ENCODE measurements at places on chromosomes 13 and 19. TPM values are rescaled to one million over a fixed set of nuclear protein-coding genes. Genes with fewer than 3 reads are reported as not detected.

The F7 gene
- total RNA-seq = not detected

GRCh38 chr19:52170863-52171320 lies 529 bp downstream of the ZNF836 start:
- no peak for DNase-seq

DNA sequence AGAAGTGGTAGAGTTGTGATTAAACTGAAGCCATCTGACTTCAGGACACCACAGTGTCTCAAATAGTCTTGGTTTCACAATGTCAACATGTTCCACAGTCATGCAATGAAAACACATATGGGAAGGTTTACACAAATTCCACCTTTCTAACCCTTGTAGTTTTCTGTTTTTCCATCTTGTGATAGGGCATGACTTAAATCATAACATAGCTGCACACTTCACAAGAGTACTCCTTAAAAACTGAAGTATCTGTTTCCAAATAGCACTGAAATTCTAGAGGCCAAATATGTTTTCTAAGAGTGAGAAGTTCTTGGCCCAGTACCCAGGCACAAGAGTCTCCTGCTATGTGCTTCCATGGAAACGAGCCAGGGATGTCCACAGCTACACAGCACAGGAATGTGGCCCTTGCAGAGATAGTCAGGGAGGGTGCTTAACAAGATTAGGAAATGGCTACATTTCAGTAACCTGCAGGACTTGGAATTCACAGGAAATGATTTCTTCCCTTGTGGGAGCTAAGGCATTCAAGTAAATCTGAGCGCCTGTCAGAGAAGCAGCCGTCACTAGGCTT lies 269.1 kb downstream of the NDFIP2 start:
- DNase-seq = peak; percentile 67

DNA sequence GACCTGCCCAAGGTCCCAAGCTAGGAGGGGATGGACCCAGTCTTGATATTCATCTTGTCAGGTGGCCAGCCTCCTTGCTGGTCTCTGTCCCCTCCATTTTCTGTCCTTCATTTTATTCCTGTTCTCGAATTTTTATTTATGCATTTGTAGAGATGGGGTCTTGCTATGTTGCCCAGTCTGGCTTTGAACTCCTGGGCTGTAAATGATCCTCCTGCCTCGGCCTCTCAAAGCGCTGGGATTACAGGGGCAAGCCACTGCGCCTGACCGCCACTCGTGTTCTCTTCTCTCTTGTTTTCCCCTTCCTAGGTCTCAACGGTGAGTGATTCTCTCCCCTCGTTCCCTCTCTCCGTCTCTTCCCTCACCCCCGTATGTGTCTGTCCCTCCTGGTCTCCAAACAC lies 10.6 kb upstream of the TPRX2 start:
- DNase-seq = no peak

DNA sequence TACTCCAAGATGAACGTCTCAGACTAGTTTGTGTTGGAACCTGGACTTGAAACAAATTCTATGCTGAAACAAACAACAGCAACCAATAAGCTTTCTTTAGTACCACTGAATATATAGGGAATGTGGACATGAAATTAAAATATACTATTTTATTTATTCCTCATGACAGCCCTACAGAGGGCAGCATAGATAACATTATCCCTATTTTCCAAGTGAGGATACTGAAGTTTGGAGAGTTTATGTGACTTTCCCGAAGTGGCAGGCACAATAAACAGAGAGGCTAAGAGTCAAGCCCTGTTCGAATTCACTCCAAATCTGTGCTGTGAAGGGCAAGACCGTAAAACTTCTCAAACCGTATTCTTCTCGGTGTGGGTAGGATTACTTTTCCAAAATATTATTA lies 509.9 kb upstream of the GPC6 start:
- no peak for DNase-seq

GRCh38 chr19:56547535-56547934 lies 8.8 kb downstream of the ZFP28 start:
- no peak for DNase-seq

The SIGLECL1 gene
- total RNA-seq = not detected

DNA sequence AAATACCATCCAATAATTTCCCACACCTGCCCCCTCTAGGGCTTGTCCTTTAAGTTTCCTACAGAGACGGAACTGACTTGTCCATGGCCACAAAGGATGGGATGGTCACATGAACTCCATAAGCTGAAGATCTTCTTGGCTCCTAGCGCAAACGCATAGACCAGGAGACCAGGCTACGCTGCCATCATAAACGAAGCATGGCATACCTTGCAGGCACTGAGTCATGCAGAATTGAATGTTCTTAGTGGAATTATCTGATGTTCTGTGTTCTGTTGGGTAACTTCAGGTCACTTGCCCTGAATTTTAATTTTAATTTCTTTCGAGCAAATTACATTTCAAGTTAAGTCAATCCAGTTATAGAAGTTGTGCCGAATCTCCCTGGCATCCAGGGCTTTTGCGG lies 96.4 kb upstream of the STARD13 start:
- DNase-seq = no peak

DNA sequence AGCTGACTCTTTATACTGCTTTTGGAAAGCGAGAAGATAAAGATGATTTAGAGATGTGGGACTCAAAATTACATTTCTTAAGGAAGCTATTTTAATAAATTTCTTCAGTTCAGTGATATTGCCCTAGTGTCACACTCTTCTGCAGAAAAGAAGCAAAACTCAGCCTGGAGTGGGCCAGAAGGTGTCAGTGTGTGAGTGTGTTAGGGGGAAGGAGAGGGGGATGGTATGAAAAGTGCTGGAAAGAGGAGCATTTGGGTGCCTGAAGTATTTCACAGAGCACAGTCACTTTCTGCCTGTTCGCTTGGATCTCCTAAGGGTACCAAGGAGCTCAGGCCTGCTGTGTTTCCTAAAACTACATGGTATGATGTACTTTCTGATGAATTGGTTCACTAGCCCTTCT lies 84.5 kb upstream of the FRY start:
- no peak for DNase-seq

DNA sequence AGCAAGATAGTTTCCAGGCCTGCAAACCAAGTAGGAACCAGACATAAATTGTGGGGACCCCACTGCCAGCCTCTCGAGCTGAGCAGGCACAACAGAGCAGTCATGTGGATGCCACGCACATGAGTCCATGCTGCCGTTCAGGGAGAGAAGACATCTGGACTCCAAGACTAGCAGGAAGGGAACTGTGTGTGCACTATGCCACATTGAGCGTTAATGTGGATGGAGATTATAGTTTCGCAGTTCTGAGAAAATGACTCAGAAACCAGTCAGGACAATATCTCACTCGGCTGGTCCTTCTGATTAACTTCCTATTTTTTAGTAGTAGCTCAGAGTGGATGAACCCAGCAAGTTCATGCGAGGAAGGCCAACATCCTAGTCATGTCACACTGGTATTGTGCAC lies 124.9 kb downstream of the CRYL1 start:
- no peak for DNase-seq

DNA sequence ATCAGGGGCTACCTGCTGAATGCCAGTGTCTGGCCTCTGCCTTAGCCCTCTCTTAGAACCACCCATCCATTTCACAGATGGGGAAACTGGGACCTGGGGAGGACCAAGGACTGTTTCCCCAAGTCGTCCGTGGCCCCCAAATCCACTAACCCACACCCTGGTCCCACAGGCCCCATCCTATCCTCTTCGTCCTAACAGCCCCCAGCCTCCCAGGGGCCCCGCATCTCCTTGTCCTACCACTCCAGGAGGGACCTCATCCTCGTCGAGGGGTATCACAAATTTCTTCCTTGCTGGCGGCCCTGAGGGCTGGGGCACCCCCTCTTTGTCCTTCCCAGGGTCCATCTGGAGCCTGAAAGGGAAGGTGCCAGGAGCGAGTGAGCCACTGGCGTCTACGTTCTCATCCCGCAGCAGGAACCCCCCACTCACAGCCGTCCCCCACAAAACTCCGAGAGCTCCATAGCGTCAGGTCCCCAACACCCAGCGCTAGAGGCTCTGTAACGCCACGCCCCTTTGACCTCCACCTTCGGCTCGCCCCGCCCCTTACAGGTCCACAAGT lies 606 bp downstream of the ERCC1 start:
- DNase-seq = no peak

DNA sequence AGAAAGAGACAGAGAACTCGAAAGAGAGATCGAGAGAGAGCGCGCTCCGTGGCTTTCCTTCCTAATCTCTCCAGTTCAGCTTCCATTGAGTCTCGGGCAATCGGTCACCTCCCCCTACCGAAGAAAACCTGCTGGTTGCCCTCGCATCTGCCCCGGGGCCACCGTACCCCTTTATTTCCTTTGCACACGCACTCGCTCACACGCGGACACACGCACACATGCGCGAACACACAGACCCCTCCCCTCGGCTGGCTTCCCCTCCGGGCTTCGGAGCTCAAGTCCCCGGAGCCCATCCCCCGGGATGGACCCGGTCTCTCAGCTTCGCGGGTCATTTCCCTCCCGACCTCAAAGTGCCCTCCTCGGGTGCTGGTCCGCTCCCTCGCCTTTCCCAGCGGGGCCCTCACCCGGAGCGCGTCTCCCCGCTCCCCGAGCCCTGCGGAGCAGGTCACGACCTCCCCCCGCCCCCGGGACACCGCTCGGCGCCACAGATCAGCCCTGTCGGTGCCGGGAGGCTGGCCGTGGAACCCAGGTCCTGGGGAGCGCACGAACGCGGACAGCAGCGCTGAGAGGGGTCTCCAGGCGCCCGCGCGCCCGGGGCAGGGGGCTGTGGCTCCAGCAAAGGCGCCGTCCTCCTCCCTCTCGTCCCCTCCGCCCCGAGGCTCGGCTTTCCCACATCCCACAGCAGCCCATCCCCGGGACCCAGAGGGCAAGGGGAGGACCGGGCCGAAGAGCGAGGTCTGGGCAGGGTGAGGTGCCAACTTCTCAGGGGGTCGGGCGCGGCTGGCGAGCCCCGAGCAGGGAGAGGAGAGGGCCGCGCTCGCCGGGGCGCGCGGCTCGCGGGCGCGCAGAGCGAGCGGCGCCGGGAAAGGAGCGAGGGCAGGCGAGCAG lies 1.8 kb downstream of the DACH1 start:
- no peak for DNase-seq

The TINCR gene
- 0.30 TPM for total RNA-seq

GRCh38 chr19:10289167-10289835 lies 451 bp upstream of the ICAM5 start:
- DNase-seq = no peak

- peak; percentile 82 for DNase-seq
Measured at GRCh38 chr19:51607920-51608562, 22.2 kb downstream of the SIGLEC5 start.

DNA sequence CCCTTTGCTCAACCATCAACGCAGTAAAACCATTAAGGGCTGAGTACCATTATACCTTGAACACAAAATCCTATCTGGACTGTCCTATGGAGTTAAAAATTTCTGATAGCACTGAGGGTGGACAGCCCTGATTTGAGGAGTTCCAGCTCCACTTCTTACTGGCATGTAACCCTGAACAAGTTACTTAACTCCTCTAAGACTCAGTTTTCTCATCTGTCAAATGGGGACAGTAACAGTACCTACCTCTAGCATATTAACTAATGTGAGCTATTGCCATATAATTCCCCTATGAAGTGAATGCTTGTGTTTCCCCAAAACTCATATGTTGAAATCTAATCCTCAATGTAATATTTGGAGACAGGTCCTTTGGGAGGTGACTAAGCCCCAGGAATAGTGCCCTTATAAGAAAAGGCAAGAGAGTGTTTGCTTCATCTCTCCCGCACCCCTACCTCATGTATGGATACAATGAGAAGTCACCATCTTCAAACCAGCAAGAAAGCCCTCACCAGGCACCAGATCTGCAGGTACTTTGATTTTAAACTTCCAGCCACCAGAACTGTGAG lies 61.9 kb upstream of the DOCK9 start:
- no peak for DNase-seq

GRCh38 chr13:19052931-19053330 lies 128.7 kb downstream of the TUBA3C start:
- no peak for DNase-seq

DNA sequence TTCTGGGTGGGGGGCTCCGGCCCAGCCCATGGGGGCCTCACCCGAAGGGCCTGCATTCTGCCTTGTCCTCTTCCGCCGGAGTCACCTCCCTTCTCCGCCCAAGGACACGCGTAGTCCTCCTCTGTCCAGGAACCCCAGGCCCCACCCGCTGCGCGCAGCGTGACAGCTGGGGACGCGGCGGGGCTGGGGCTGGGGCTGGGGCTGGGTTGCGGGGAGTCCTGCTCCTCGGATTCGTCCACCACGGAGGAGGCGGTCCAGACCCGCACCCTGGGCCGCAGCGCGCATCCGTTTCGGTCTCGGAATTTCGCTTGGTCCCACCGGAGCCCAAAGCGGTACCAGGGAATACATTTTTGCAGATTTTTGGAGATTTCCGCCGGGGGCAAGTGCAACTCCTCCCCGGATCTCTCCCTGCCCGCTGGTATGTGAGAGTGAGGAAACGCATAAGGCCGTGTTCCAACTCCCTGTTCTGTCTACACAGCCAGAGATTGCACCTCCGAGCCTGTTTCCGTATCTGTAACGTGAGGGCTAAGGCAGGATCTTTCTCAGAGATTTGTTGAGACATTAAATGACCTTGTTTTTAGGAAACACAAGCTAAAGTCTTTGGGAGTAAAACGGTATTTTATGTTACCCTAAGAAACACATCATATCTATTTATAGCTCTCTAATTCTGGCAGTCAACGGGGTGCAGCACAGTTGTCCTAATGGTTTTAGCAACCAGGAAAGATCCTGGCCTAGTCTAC lies at the start of gene COX7A1:
TSS of gene COX7A1 (minus strand) at position 96 of the 740 bp plus-strand sequence. CDS start at position 56, 40 bp downstream.
- peak; percentile 53 for DNase-seq

The ZNF155 gene
- 7.2 TPM for total RNA-seq

DNA sequence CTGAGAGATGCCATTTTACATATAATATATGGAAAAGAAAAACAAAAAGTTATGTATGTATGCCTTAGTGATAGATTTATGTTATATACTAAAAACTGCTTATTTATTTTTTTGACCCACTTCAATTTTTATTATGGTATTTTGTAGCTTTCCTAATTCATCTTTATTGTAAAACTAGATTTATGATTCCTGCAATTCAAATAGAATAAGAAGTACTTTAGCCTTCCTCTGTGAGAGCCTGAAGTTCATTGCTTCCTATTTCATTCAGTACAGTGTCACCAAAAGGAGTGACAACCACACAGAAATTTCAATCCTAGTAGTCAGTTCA lies 158.1 kb downstream of the RGCC start:
- no peak for DNase-seq

- DNase-seq = no peak
Measured at GRCh38 chr19:8371011-8371804, 7.3 kb downstream of the ANGPTL4 start.

DNA sequence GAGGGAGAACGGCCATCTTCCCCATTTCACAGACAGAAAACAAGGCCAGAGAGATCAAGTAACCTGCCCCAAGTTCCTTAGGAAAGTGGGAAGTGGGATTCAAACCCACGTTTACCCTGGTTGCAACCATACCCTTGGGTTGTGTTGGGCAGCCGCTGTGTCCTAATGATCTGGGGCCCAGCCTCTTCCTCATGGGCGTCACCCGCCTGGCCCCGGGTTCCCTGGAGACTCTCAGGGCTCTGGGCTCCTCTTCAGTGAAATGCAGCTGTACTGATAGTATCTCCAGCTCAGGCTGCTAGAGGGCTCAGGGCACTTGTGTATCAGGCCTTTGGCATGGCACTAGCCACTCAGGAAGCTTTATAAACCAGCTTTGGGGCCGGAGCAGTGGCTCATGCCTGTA lies 9.8 kb downstream of the TMED1 start:
- DNase-seq = no peak

Measured in tibial nerve (tissue), 4 donors.